ENCODE measurements at places on chromosomes 13 and 19. TPM values are rescaled to one million over a fixed set of nuclear protein-coding genes. Genes with fewer than 3 reads are reported as not detected.
A peak's percentile ranks its signal among the peaks of the same experiment; 100 is the strongest.

- DNase-seq: no peak
Observed at GRCh38 chr19:45074744-45075300, 1.5 kb downstream of the ZNF296 start.

DNA sequence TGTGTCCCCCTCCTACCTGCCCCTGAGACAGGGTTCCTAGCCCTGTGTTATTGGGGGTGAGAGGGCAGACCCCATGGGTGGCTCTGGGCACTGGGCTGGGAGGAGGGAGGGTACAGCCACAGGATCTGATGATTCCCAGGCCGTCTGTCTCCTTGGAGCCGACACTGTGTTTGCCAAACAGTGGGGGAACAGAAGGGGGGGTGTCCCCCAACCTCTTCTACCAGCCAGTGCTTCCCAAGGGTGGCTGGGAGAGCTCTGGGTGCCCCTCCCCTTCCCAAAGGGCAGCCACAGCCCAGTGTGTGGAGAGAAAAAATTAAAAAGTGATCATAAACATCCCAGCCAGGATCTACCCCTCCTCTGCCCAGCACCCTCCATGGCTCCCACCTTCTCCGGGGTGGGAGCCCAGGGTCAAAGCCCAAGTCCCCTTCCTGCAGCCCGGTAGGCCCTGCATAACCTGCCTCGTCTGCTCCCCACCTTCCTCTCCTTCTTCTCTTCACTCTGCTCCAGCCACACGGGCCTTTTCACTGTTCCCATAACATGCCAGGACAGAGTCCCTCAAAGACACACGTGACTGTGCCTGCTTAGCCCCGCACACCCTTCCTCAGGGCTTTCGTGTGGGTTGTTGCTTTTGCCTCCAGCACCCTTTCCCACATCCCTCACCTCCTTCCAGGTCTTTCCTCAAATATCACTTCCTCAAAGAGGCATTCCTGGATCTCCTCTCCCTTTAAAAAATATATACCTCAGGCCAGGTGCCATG lies 1.4 kb upstream of the PLIN4 start:
- peak; percentile 73 for DNase-seq

GRCh38 chr13:22262001-22262885 lies 591.4 kb downstream of the FGF9 start:
- DNase-seq: no peak

ZIC5 gene
- not detected for total RNA-seq

GRCh38 chr13:101397742-101398141 lies 18.6 kb downstream of the NALCN start:
- DNase-seq: no peak

CRTC1 gene
- 9.1 TPM for total RNA-seq

NANOS3 gene
- 1.8 TPM for total RNA-seq

APOC1 gene
- total RNA-seq: 1.00 TPM

COL4A2 gene
- 91.2 TPM for total RNA-seq

- DNase-seq: peak; percentile 81
Observed at GRCh38 chr19:44847144-44848035, 1.3 kb downstream of the NECTIN2 start.

TRAPPC2B gene
- total RNA-seq: 9.1 TPM

CRX gene
- total RNA-seq: not detected

ZNF626 gene
- 5.9 TPM for total RNA-seq

TTC9B gene
- total RNA-seq: not detected

GRCh38 chr19:31057476-31057875 lies 291.8 kb downstream of the TSHZ3 start:
- no peak for DNase-seq

CAMSAP3 gene
- 1.0 TPM for total RNA-seq

DNA sequence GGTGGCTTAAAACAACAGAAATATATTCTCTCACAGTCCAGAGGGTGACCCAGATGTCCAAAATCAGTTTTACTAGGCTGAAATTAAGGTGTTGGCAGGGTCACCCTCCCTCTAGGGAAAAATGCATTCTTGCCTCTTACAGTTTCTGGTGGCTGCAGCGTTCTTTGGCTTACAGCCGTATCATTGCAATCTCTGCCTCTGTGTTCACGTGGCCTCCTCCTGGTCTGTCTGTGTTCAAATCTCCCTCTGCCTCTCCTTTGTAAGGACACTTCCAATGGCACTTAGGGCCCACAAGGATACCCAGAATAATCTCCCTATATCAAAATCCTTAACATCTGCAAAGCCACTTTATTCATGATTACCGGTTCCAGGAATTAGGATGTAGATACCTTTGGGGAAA lies 21.1 kb downstream of the KCTD12 start:
- no peak for DNase-seq

- no peak for DNase-seq
Observed at GRCh38 chr19:45451850-45452387, 15.9 kb upstream of the FOSB start.

GRCh38 chr13:44746690-44747089 lies 170.6 kb upstream of the TSC22D1 start:
- DNase-seq: no peak

OVOL3 gene
- not detected for total RNA-seq

- no peak for DNase-seq
Observed at GRCh38 chr13:112709825-112710783, 20.3 kb downstream of the ATP11A start.

DNA sequence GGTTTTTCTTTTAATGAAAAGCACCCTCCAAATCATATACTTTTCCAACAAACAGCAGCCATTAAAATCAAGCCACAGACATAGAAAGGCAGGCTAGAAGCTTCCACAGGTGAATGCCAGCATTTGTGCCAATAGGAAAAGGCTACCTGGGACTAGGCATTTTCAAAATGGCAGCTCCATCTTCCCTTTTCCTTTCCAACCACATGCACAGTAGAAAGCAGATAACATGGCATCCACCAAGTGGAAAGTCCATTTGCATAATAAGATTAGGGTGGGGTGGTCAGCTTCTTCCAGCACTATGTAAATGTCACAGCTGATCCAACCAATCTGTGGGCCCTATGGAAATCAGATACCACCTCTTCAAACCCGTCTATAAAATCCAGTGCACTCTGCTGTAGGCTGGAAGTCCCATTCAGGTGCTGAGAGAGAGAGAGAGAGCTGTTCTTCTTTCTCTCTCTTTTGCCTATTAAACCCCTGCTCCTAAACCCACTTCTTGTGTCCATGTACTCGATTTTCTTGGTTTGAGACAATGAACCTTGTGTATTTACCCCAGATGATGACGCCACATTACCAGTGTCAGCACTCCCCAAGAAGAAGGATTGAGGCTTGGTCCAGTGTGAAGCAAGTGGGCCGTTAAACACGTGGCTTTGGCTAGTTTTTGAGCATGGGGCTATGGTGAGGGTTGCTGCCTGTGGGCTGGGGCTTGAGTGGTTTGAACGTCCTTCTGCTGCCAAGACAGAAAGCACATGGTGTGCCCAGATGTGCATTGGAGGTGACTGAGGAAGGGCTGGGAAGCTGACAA lies 24.2 kb upstream of the IGFL1 start:
- no peak for DNase-seq

GRCh38 chr13:114229506-114229905 lies 5.2 kb upstream of the CDC16 start:
- no peak for DNase-seq

GRCh38 chr19:38209152-38209551 lies 14.9 kb downstream of the DPF1 start:
- DNase-seq: no peak

DOCK6 gene
- 32.0 TPM for total RNA-seq

DNA sequence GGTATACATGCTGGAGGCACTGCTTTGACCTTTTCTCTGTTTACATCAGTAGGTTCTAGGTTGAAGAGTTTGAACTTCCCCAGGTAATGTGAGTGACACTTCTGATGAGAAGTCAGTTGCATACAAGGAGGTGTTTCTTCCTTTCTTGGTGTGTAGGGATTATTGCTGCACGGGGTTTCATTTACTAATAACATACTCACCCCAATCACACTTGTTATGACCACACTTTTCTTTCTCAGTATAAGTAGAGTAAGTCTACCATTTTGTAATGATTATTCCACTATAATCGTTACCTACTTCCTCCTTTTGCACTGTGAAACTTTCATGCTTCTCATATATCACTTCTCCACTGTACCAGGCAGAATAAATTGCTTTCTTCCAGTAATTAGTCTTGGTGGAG lies 138.0 kb downstream of the TNFSF13B start:
- DNase-seq: no peak

SERPINE3 gene
- total RNA-seq: not detected

DNA sequence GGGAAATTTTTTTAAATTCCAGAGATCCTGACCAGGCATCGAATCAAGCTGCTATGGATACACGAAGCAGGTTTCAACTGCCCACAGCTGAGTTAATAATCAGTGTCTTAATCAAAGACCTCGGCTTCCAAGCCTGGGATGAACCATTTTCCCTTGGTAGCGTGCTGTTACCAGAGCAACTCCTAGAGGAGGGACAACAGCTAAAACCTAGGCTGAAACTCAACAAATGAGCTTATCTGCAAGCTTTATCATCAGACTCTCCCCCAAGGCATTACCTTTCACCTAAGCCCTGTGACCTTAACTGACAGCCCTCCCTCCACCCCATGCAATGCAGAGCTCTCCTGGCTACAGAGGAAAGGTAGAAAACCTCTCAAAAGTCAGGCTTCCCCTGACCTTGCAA lies 39.7 kb downstream of the RCBTB1 start:
- DNase-seq: no peak

- DNase-seq: no peak
Observed at GRCh38 chr13:21413013-21413412, 46.1 kb downstream of the ZDHHC20 start.

DNA sequence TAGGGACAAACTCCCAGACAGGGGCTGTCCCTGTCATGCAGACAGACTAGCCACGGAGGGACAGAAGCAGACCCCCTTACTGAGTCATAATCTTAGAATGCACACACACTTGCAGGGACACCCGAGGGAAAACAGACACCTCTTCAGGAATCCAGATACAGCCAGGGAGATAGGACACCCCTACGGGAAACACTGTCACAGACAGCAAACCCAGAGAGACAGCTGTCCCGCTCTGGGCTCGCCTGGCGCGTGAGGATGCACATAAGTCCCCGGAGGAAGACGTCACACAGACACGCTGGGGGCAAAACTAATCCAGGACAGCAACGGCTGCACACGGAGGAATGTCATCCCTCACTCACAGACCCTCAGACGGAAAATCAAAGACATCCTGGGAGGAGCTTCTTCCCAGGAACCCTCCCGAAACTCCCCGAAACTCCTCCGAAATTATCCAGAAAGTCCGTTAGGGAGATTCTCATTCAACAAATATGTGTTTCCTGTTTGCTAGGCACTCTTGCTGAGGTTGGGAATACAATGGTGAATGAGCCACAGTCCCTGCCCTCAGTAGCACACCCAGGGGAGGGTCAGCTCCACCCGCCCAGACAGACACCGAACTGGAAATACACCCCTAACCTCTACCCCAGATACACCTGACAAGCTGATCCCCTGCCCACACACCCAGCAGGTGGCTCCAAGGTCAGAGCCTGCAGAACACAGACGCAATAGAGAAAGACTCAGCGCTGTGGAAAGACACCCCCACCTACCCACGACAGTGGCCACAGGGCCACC lies 15.2 kb upstream of the TOMM40 start:
- no peak for DNase-seq

CCDC61 gene
- total RNA-seq: 6.8 TPM

- DNase-seq: no peak
Observed at GRCh38 chr19:35966771-35967170, 28.2 kb upstream of the SDHAF1 start.

DNA sequence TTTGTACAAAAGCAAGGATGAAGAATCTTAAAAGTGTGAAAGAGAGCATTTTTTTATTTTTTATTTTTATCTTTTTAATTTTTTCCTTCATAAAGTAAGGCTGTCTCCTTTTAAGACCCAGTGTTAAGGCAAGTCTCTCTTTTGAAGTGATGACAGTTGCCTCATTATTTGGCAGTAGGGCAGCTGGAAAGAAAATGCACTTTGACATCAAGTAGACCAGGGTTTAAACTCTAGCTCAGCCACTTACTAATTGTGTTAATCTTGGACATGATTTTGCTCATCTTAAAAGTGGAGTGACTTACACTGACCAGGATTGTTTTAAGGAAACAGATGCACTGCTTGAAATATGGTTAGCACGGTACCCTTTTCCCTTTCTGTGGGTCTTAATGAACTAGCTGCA lies 18.5 kb downstream of the GPALPP1 start:
- DNase-seq: no peak

GJA3 gene
- 13.9 TPM for total RNA-seq

DNA sequence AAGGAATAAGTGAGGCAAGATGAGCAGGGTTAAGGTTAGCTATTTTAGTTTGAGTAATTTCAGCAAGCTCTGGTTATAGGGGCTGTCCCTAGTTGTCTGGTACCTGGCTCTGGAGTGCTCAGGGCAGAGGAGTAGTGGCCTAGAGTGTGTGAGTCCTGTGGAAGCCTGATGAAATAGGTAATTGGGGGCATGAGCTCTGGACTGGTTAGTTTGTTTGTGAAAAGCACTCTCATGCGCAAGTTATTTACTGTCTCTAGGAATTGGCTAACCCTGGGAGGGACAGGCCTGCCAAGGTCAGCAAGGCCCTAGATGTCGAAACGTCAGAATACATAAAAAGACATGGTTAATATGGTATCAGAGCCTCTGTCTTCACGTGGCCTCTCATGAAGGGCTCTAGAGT lies 900.1 kb downstream of the PCDH17 start:
- DNase-seq: no peak

KIRREL2 gene
- not detected for total RNA-seq

GRCh38 chr13:100235311-100235901 lies 146.5 kb downstream of the PCCA start:
- DNase-seq: no peak

DNA sequence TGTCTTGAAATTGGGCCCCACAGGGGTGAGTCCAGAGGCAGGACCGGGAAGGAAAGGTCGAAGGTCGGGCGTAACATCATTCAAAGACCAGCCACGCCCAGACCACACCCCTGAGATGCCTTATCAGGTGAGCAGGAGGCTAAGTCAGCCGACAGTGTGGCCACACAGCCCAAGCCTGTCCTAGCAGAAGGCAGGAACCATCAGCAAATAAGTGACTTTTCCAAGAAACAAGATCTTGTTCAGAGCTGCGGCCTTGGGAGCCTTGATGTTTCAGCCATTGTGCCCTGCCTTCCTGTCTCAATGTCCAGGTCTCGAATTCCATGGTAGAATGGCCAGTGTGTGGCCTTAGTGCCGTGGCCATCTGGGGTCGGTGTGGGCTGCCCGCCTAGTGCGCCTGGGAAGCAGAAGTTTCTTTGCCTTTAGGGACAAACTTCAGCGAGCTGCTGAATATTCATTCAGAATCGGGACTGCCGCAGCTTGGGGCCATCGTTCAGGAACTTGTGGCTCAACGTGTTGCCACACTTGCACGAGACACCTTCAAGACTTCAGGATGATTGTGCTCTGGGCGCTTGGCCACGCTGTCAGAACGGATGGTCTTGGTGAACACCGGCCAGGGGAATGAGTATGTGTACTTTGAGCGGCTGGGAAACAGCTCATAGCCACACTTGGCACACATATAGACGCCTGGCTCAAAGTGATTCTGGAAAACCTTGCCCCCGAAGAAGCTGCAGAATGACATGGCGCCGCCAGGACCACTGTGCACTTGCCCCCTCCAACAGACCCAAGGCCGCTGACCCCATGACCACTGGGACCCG lies 6.1 kb upstream of the IFNL4 start:
- DNase-seq: no peak

Measured in Right ventricle myocardium superior (tissue), 1 donor.